CD4-positive, alpha-beta T cell treated with Interleukin-17A for 1 hour (primary cell): ENCODE measurements at places on chromosomes 1 and 21.

DNA sequence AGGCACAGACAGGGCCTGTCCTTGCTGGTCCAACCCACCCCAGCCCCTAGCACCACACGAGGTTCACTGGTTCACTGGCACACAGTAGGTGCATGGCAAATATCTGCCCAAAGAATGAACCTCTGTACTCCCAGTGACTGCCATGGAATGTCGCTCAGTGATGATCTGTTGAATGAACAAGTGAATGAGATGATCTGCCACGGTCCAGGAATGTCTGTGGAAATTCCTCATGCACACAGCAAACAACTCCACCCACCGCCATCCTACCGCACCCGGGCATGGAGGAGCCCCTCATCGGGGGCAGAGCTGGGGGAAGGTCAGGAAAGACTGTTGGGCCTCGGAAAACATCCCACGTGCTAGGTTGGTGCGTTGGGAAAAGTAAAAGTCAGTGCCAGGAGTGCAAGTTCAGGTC, 1.7 kb downstream of the HSPG2 start:
- no peak for DNase-seq

DNA sequence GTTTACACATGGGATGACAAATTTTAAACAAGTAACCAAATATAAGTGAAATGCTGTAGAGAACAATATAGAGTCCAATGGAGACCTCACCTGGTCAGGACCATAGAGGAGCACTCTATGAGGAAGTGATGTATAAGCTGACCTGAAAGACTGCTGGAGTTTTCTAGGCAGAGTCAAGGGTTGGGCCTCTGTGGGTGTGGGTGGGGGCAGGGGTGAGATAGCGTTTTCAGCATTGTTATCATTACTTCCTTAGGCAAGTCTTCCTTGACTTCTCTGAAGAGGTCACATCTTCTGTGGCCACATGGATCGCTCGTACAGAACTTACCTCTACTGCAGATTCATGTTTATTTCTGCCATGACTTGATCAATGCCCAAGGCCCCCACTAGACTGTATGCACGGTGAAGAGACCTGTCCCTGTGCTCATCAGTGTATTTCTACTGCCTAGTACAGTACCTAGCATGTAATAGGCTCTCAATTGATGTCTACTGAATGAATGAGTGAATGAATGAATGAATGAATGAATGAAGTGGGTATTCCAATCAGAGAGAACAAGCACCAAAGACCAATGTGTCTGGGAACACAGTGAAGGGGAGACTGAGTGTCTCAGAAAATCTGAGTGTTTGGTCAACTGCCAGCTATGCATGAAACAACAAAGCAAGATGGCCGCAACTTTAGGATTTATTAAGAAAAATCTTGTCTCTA, 116.5 kb downstream of the RNF220 start:
- DNase-seq: no peak

GRCh38 chr1:192512426-192513162, 63.0 kb upstream of the RGS1 start:
- DNase-seq: no peak

DNA sequence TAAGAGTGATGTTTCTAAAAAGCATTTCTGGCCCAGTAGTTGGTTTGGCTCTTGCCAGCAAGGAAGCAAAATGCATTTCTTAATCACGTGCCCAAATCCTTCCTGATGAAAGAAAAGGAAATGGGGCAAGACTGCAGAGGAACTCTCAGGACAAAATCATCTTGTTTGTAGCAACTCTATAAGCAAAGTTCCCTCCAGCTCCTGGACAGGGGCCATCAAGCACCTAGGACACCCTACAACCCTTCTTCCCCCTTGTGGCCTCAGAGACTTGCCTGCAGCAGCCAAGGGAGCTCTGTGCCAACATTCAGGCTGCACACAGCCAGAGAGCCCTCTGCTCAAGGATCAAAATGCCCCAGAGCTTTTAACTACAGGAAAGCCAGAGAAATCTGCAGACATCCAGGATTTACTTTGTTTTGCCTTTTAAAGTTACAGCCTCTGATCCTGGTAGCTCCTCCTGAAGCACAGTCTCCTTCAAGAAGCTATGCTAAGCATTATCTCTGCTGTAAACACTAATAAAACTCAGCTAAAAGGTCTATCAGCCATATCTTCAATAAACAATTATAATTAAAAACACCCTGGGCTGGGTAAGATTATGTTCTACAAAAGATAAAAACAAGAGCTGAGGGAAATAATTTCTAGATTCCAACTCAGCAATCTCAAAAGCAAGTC, 105.0 kb downstream of the KIAA0319L start:
- no peak for DNase-seq

DNA sequence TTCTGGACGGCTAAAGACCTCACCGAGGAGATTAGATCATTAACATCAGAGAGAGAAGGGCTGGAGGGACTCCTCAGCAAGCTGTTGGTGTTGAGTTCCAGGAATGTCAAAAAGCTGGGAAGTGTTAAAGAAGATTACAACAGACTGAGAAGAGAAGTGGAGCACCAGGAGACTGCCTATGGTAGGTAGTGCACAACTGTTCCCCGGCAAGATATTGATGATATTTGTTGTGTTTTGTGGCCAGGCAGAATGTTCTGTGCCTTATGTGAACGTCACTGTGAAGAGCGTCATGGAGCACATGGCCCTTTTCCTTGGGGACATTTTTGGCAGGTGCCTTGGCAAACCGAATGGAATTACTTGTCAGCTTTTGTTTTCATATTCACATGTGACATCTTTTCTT, 191.7 kb downstream of the DISC1 start:
- no peak for DNase-seq

DNA sequence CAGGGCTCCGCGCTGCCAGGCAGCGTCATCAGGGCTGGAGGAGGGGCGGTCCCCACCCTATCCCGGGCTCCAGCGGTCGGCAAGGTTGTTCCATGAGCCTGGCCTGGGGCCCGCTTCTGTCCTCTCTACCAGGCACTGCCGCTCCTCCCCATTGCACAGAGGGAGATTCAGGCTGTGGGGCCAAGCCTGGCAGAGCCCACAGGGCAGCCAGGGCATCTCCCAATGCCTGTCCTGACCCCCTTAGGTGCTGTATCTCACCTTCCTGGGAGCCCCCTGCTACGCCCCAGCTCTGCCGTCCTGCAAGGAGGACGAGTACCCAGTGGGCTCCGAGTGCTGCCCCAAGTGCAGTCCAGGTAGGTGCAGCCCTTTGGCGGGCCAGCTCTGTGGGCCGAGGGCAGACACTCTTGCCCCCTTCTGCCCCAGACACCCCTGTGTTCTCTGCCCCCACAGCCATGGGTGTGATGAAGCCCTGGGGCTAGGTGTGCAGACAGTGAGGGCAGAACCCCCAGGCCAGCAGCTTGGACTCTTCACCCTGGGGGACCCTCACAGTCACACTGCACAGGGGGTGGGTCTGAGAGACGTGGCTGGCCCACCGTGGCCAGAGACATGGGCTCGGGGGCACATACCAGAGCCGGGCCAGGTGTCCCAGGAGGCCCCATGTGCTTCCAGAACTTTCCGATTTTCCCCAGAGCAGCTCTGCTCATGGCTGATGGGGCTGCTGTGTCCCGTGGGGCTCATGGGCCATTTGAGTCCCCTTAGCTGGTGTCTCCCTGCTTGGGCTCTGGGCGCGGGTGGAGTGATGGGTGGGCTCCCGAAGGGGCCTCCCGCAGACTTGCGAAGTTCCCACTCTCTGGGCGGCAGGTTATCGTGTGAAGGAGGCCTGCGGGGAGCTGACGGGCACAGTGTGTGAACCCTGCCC, 1.6 kb downstream of the TNFRSF14 start:
- DNase-seq: no peak

DNA sequence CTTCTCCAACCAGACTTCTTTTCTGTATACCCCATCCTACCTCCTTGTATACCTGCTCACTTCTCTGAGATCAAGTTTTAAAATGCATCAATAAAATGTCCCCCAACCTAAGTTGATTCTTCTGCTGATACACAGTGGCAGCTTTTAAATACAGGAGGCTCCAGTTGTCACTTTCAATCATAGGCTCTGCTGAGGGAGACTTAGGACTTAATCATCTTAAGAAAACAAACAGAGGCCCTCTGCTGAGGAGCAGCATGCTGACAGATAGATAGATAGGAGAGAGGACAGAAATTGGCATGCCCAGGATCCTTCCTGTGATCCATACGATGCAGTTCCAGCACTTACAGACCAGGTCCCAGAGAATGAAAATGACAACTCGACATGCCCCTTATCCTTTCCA, 311.0 kb upstream of the PROX1 start:
- no peak for DNase-seq

DNA sequence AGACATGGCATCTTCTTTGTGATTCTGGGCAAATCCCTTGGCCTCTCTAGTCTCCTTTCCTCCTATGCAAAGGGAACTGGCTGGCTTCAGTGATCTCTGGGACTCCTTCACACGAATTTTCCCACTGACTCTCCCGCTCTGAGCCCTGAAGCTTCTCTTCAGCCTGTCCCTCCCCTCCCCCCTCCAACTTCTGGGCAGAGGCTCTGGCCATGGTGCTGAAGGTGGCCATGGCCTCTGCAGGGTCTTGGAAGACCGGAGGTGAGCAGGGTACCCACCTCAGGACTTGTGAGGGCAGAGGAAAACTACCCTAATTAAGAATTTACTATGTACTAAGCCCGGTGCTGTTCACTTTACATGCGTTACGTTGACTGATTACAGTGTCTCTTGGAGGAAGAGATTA, 29.4 kb upstream of the POU3F1 start:
- DNase-seq: no peak

DNA sequence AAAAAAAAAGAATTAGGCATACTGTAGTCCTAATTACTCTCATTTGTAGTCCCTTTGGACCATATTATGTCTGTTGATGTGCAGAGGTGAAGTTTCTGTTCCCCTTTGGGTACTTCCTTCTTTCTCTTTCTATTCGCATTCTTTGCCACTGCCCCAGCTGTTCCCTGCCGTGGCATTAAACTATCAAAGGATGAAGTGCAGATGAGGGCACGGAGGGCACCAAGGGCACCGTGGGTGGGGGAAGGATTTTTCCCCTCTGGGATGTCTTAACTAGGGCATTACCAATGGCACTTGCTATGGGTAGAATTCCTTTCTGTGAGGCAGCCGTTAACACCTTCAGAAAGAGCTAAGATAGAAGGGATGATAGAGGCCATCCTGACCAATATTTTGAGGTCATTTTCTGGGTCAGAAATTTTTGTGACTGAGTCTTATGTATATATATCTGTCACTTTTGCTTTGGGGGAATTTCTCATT, 4.9 kb upstream of the MAPKAPK2 start:
- DNase-seq: no peak

GRCh38 chr1:11693024-11693590, 1.6 kb downstream of the DRAXIN start:
- DNase-seq: peak; percentile 57

- DNase-seq: no peak
Observed at GRCh38 chr1:182315167-182315556, 76.4 kb downstream of the GLUL start.

DNA sequence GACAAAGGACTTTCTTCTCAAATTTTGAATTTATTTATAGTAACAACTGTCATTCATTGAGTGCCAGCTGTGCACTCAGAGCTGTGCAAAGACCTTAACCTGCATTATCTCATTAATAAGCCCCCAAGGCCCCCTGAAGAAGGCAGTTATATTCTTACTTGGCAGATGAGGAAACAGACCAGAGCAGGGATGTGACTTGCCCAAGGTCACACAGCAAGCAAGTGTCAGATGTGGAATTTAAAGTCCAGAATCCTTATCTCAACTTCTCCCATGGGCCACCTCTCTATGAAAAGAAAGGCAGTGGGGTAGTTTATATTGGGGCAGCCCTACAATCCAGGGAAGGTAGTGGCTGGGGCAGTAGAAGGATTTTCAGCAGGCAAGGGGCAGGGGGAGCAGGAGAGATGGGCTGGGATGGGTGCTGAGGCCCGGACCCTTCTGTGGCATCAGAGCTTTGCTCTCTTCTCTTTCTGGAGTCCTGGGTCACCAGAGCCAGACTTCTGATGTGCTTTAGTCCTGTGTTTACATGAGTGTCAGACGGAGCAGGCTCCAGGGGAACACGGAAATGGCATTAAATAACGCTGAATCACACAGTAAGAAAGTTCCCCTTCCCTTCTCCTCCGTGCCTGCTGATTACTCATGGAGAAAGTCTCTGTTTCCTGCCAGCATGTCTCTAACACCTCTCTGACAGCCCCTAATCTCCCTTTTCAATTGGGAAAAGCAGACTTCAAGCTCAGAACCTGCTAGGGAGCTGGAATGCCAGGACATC, 39.5 kb downstream of the EPHB2 start:
- DNase-seq: no peak

DNA sequence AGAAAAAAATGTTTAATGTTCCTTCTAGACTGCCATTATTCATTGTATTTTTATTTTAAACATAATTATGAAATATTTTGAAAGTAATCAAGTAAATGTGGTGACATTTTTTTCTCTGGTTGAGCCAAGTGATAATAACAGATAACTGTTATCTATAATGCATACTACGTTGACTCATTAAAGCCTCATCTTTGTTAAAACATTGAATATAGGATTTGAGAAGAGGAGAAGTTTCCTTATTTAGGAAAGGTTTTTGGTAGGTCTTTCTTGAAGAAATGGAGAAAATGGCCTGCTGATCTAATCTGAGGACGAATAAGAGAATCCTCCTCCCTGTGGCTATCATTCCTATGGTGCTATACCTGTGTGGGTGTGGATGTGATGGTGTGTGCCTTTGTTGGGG, 89.0 kb downstream of the NFIA start:
- DNase-seq: no peak

GRCh38 chr1:9651565-9652378, at the start of gene PIK3CD:
Gene PIK3CD, plus strand, starts transcription at chr1:9651731. Its CDS starts 58,725 bp downstream, at chr1:9710456.
- DNase-seq: peak; percentile 42

- DNase-seq: no peak
Observed at GRCh38 chr1:68808351-68808750, 311.5 kb upstream of the DEPDC1 start.

- no peak for DNase-seq
Observed at GRCh38 chr1:54808443-54809207, 7.5 kb upstream of the TTC22 start.

- DNase-seq: no peak
Observed at GRCh38 chr1:222953585-222953984, 138.7 kb downstream of the DISP1 start.

GRCh38 chr1:181169281-181169865, 80.9 kb downstream of the IER5 start:
- DNase-seq: no peak

GRCh38 chr1:219573960-219574359, 38.9 kb downstream of the ZC3H11B start:
- DNase-seq: no peak
